ENCODE measurements at places on chromosomes 7 and 10.

DNA sequence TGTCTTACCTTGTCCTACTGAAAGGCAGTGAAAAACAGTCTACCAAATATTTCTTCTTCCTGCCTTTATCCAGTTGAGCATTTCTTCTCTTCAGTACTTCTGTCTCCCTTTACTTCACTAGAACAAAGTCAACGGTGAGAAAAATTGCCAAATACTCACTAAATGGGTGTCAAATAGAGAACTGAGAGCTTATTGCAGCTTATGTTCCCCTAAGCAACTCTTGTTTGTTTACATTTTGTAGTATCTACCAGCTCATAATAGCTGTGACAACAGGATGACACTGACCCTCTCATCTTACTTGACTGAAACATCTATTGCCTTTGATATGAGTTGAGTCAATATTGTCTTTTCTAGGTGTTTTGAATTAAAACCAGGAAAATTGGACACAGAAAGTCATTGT lies 327.9 kb upstream of the SORCS1 start:
- DNase-seq, result no peak

GRCh38 chr7:156419782-156420181 lies 220.8 kb upstream of the RNF32 start:
- DNase-seq, result no peak

DNA sequence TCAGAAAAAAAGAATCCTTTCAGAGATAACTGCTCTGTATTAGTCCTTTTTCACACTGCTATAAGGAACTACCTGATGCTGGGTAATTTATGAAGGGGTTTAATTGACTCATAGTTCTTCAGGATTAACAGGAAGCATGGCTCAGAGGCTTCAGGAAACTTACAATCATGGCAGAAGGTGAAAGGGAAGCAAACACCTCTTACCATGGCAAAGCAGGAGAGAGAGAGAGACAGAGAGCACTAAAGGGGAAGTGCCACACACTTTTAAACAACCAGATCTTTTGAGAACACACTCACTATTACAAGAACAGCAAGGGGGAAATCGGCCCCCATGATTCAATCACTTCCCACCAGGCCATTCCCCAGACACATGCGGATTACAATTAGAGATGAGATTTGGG lies 114.2 kb downstream of the TES start:
- no peak for DNase-seq

GRCh38 chr7:1473864-1474512 lies 14.7 kb upstream of the MICALL2 start:
- peak; percentile 71 for DNase-seq

- no peak for DNase-seq
Observed at GRCh38 chr7:122790132-122790531, 87.4 kb upstream of the RNF148 start.

DNA sequence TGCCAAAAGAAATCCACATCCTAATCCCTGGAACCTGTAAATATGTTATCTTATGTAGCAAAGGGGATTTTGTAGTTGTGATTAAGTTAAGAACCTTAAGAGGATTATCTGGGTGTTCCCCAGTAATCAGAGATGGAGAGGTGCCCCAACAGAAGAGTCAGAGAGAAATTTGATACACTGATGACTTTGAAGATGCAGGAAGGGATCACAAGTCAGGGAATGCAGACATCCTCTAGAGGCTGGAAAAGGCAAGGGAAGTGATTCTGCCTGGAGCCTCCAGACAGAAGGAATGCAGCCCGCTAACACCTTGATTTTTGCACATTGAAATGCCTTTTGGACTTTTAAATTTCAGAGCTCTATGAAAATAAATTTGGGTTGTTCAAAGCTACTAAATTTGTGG lies 531.7 kb downstream of the DNAJB9 start:
- DNase-seq, result no peak

DNA sequence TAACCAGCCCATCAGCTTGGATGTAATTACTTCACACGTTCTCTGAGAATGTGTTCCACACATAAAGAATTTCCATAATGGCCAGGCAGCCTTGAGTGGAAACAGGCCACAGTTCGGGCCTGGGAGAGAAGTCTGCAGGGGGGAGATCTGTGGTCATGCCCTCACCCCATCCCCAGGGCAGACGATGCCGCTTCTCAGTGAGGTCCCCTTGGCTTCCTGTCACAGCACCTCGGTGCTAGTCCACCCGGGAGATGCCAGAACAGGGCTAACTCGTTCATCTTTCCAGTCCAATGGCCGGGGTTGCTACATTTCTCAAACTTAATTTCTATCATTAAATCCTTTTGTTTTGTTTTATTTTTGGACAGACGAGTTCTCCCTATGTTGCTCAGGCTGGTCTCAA lies 624.1 kb downstream of the PTPRN2 start:
- DNase-seq, result no peak

GRCh38 chr7:88347517-88347916 lies 40.8 kb upstream of the STEAP4 start:
- DNase-seq, result no peak

All from fibroblast of skin of abdomen (primary cell).